Bronchus fibroblast of lung (primary cell): ENCODE measurements at places on chromosomes 1 and 21. TPM values are rescaled to one million over a fixed set of nuclear protein-coding genes. Genes with fewer than 3 reads are reported as not detected.

Gene S100A7
- total RNA-seq, result not detected in 2 replicates

Gene SH2D5
- total RNA-seq, result 5.2 and 5.5 TPM in 2 replicates

Gene PCAT6
- 0.50 and 0.89 TPM in 2 replicates for total RNA-seq

Gene ARHGEF16
- 0.15 and 0.17 TPM in 2 replicates for total RNA-seq

Gene RGS13
- total RNA-seq, result not detected in 2 replicates
